NCI-H446 treated with DMSO at 0.1 percent for 48 hours (cell line): ENCODE measurements at places on chromosomes 4 and X.
A peak's percentile ranks its signal among the peaks of the same experiment; 100 is the strongest.

GRCh38 chr4:87937523-87937922 lies 38.0 kb upstream of the SPP1 start:
- DNase-seq, result no peak

- DNase-seq, result no peak
Measured at GRCh38 chrX:44343412-44344141, at the start of gene EFHC2. TSS of gene EFHC2 (minus strand) at chrX:44343672. CDS start at chrX:44343588, 84 bp downstream.

- DNase-seq, result no peak
Measured at GRCh38 chrX:136662976-136663375, 15.0 kb downstream of the CD40LG start.

GRCh38 chrX:84933956-84934556 lies 69.6 kb upstream of the APOOL start:
- no peak for DNase-seq

- DNase-seq, result no peak
Measured at GRCh38 chrX:44875185-44875489, 2.1 kb downstream of the KDM6A start.

DNA sequence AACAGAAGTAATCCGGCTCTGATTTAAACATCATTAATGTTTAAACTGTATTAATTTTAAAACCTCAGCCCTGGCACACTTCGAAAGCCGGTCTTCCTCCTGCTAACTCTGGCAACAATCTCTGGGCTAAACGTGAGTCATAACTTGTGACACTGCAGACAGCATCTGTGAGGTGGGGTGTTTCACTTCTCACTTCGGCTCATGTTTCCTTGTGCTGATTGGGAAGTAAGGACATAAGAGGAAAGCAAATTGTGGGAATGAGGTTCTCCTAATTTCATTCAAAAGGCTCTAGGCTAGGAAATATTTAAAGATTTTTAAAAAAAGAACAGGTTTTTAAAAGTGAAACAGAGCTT lies 139.9 kb upstream of the USP9X start:
- peak; percentile 74 for DNase-seq

GRCh38 chr4:173288296-173288695 lies 45.9 kb downstream of the HMGB2 start:
- DNase-seq, result no peak

DNA sequence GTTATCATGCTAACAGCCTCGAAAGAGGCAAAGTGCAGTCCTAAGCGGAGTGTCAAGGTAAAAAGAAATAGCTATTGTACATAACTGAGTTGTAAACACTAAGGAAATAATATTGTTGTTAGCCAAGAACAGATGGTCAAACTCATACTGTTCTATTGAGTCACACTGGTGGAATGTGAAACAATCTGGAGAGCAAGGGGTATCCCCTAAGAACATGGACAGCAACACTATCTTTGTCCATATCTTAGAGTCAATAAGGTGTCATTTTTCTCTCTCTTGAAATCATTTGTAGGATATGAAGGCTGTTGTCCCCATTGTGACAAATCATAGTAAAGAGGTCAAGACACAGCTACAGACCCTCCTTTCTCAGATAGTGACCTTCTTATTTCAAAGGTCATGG lies 4.5 kb upstream of the PDGFC start:
- no peak for DNase-seq

DNA sequence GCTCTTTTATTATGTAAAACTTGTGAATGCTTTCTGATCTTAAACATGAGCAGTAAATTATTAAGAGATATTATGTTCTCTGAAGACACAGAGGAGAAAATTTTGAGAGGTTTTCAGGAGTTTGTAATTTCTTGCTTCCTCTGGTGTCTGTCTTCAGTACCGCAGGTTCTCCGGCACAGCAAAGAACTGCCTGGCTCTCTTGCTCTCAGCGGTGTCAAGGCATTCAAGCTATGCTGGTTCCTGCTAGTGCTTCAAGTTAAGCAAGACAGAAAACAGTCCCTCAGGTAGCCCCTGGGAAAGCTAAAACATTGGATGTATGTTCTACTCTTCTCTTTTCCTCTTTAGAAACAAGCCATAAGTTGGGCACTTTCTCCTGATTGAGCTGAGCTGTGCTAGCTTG lies 120.2 kb upstream of the CENPE start:
- no peak for DNase-seq

GRCh38 chr4:89243733-89244252 lies 63.8 kb downstream of the GPRIN3 start:
- DNase-seq, result no peak

- DNase-seq, result no peak
Measured at GRCh38 chrX:140091125-140091886, 126.0 kb upstream of the CXorf66 start.

DNA sequence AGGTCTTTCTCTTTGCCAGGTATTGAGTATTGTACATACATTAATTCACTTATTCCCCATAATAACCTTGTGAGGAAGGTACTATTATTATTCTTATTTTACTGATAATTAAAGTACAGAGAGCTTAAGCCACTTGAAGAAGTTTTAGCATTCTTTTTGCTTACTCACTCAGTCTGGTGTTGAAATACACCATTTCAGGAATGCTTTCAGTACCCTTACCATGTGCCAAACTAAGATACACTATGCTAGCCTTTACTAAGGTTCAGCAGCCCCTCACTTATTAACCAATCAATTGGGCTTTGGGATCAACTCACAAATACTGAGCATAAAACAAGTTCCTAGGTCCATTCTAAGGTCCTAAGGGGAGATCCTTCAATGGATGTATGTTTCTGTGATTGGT lies 179.0 kb upstream of the FGF13 start:
- no peak for DNase-seq

DNA sequence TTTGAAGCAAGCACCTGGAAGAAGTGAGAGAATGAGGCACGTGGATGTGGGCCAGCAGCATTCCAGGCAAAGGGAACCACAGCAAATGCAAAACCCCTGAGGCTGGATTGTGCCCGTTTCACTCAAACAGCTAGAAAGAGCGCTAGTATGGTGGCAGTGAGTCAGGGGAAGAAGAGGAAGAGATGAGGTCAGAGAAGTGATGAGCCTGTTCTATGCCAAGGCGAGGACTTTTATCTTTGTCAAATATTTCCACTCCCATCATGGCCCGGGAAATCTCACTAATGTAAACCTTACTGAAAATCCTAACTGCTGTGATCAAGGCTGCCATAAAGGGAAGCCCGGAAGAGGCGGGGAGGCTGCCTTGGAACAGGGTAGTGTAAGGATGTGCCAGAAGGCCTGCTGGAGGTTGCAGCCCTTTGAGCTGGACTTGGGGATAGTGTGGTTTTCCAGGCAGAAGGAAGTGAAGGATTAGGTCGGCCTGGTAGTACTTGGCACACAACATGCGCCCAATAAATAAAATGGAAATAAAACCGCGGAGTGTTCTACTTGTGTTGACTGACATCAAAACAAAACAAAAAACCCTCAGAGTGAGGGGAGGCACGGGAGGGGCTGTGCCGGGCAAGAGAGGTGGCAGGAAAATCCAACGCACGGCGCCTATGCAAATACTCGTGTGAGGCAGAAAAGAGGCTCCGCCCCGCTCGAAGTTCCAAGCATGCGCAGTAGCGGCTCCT lies 1.2 kb upstream of the CDK16 start:
- no peak for DNase-seq

DNA sequence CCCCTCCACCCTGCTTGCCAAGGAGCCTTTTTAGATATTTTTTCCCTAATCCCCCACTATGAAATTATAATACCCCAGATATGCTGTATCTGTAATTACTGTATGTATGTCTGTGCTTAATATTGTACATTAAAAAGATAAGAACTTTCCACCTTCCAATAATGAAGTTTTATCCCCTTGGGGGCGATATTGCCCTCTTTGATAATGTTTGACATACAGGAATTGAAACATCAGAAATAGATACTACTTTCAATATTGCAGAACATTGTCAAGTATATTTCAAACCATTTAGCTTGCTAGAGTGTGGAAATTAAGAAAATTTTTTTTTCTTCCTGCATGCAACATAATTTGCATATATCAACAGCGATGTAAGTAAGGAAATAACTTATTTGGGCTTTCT lies 58.9 kb downstream of the NAF1 start:
- DNase-seq, result no peak

GRCh38 chrX:2632533-2633504 lies 58.3 kb upstream of the CD99 start:
- no peak for DNase-seq

DNA sequence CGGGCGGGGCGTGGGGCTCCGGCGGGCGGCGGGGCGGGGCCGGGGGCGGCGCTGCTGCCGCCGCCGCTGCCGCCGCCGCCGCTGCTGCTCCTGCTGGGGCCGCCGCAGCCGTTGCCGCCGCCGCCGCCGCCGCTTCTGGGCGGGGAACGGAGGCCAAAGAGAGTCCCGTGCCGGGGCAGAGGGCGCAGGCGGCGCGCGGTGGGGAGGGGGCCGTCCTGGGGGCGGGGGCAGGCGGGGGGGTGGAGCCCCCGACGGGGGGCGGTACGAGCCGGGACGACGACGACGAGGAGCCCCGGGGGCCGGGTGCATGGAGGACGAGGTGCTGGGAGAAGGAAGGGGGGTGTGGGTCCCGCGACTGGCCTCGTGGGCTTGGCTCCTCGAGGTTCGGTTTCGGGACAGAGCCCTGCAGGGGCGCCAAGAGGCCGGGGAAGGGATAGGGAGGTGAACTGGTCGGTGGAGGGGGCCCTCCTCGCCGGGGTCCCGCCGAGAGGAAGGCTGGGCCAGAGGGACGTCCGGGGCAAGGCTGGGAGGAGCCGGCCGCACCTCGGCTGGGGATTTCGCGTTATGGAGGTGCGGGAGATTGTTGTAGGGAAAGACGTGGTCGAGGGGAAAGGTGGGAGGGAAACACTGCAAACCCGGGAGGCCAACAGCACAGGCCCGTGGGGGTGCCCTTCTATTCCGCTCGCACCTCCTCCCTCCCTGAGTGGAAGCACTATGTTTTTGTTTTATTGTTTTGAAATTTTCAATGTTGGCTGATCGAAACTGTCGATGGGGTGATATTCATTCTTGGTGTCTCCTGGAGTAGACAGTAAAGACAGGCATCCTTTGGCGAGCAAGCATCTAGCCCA lies 1.9 kb downstream of the BCORL1 start:
- DNase-seq, result no peak

DNA sequence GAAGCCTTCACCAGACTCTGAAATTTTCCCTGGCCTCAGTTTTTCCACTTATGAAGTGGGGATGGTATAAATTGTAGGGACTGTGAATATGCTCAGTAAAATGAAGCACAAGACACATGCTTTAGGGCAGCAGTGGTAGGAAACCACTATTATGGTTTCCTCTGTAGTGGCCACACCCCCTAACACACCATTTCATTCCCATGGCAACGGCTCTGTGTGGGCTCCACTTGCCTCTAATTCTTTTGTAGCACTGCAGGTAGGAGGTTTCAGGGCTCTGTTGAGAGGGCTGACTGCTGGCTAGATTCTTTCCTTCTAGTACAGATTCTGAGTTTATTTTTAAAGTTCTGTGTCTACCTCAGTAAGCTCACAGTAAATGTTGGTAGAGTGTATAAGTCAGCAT lies 3.5 kb upstream of the VMA21 start:
- no peak for DNase-seq

GRCh38 chrX:38726612-38727011 lies 74.6 kb upstream of the MID1IP1 start:
- DNase-seq, result no peak

- no peak for DNase-seq
Measured at GRCh38 chr4:119100655-119101054, 35.0 kb upstream of the MYOZ2 start.

DNA sequence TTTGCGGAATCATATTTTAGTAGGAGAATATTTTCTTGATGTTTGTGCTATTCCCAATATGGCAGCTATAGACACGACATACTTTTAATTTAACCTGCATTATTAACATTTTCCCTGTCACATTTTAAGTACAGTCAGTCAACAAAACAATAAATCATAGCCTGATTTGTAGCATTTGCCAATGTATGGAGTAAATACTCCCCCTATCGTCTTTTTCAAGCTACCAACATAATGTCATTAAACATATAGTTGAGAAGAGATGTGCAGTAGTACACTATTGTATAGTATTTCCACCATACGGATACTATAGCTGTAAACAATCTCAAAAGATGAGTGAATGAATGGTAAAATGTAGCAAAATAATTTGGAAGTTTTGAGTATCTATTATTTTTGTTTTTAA lies 303.7 kb upstream of the MAGEB2 start:
- no peak for DNase-seq

GRCh38 chrX:116384406-116384954 lies 51.9 kb upstream of the SLC6A14 start:
- no peak for DNase-seq

- DNase-seq, result no peak
Measured at GRCh38 chrX:142663330-142664095, 362.2 kb upstream of the SPANXN4 start.

GRCh38 chrX:70554081-70554480 lies 109.4 kb downstream of the DLG3 start:
- no peak for DNase-seq

DNA sequence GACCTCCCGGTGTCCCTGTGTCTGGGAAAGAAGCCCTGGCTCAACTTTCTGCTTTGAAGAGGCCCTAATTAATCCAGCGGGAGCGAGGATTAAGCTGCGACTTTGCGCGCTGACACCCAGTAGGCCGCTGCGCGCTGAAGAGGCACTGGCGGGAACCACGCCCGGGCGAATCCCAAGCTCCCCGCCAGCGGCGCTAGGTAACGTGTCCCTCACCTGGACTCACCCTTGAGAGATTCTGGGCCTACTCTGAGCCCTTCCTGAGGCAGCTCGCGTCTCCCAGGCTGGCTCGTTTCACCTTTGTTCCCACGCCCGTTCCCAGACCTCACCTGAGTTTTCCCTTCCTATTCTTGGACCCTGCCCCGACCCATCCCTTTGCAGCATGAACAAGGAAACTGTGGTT lies 616 bp upstream of the KLHL34 start:
- DNase-seq, result no peak

DNA sequence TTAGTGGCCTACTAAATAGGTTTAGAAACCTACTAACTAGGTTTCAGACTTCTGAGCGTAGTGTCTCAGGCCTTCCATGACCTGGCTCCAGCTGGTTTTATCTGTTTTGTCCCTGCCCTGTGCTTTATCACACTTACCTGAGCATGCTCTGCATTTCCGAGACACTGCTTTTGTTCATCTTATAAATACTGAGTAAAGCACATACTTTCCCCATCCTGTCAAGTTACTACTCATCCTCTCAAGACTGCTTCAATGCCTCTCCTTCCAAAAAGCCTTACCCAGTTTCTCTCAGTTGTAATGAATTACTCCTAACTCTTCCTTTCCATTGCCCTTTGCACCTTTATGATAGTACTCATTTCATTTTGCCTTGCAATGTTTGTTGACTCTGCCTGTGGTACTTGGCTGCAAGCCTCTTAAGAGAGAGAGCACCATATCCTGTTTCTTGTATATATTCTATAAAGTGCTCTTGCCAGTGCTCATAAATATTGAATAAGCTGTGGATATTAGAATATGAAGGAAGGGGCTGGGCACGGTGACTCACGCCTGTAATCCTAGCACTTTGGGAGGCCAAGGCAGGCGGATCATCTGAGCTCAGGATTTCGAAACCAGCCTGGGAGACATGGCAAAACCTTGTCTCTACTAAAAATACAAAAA lies 34.4 kb downstream of the SLAIN2 start:
- no peak for DNase-seq

GRCh38 chrX:101417981-101418841 lies 10.2 kb downstream of the HNRNPH2 start:
- DNase-seq, result no peak

- DNase-seq, result no peak
Measured at GRCh38 chrX:126982158-126982557, 162.6 kb downstream of the PRR32 start.
